Left hindlimb (tissue), 1 donor: ENCODE measurements at places on chromosomes 7 and 10.

GRCh38 chr10:87935290-87936141 is 72.1 kb downstream of the PTEN start:
- DNase-seq = no peak

- no peak for DNase-seq
Measured at GRCh38 chr7:102892631-102893278, 20.0 kb upstream of the LRRC17 start.

DNA sequence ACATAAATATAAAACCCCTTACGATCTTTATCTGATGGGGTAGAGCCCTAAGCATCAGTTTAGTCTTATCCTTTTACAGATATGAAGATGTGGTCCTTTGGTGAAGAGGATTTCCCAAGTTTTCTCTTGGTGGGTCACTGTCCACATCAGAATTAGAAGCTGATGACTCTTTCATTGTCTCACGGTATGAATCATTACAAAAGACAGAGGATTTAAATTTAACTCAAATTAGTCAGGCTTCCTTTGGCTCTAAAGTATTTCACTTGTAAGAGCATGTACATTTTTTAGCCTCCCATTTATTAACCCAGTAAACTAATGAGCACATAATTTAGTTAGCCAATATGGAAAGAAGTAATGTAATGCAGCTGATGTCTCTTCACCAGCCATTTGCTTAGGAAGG is 49.9 kb upstream of the TMEM26 start:
- DNase-seq = no peak

DNA sequence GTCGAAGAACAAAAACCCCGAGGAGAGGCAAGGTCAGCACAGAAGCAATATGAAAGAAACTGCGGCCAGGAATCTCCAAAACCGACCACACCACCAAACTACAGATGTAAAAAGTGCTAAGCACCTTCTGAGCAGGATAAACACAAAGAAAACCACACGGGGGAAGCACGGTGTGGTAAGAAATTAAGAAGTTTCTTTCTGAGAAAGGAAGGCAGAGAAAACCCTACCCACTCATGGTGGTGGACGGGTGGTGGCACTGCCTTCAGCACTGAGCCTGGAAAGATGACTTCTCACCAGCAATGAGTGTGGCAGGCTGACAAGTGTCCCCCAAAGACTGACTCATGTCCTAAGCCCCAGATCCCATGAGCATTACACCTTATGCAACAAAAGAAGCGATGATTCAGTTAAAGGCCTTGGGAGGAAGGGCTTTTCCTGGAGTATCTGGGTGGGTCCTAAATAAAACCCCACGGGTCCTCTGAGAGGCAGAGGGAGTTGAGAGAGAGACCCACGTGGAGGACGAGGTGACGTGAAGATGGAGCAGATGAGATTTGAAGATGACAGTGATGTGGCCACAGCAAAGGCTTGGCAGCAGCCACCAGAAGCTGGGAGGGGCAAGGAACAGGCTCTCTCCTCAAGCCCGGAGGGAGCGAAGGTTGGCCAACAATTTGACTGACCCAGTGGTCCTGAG is 124.9 kb downstream of the DLG5 start:
- DNase-seq = no peak

DNA sequence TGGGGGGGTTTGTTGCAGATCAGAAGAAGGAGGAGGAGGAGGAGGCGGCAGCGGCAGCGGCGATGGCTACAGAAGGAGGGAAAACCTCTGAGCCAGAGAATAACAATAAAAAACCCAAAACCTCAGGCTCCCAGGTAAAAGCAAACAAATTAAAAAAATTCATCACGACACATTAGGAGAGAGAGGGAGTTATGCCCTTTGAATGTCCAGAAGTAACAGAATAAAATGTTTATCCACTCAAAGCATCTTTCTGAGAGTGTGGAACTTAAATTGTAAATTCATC is 717 bp downstream of the SP4 start:
- DNase-seq = no peak

DNA sequence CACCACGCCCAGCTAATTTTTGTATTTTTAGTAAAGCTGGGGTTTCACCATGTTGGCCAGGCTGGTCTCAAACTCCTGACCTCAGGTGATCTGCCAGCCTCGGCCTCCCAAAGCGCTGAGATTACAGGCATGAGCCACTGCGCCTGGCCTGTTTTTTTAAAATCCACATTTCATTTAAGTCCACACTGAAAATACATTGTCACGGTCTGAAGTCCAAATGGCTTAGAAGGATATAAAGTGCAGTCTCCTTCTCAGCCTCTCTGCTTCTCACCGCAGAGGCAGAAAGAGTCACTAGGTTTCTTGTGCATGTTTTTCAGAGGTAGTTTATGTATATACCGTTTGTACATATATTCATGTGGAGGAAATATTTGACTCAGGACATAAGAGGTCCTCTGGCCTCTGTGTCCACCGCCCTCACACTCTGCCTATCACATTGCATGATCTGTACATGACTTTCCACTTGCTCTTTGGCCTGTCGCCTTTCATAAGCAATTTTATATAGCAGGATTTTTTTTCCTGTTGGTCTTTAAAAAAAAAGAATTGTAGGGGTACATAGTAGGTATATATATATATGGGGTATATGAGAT is 42.9 kb downstream of the BLNK start:
- no peak for DNase-seq

DNA sequence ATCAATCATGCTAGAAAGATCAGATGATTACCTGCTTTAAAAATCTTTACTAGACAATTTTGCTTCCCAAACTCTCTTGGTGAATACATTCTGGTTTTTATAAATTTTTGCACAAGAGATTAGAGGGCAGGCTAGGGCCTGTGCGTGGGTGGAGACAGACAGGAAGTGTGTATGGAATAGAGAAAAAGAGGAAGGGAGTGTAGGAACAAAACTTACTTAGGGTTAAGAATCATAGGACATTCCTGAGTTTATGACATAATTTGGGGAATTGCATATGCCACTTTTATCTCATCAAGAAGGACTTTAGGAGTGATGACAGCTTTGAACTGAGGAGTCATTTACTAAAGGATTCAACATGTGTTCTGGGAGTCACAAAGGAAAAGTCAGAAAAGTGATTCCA is 31.3 kb downstream of the LAMB1 start:
- no peak for DNase-seq

GRCh38 chr7:34242391-34242790 is 337.1 kb downstream of the BMPER start:
- no peak for DNase-seq

- no peak for DNase-seq
Measured at GRCh38 chr10:84665883-84666463, 337.6 kb downstream of the CCSER2 start.

DNA sequence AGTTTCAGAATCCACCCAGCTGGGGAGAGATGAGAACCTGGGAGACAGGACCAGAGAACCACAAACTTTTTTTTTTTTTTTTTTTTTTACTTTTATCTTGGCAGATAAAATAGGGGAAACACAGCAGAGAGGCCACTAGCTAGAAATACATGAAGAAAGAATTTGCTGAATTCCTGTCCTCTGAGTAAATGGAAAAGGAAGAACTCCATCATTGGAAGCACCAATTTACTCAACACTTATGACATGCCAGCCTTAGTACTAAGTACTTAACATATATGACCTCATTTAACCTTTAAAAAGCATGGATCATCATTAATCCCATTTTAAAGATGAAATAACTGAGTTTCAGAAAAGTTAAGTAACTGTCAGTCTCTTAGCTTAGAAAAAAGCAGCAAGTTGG is 343.0 kb upstream of the NPSR1 start:
- no peak for DNase-seq

DNA sequence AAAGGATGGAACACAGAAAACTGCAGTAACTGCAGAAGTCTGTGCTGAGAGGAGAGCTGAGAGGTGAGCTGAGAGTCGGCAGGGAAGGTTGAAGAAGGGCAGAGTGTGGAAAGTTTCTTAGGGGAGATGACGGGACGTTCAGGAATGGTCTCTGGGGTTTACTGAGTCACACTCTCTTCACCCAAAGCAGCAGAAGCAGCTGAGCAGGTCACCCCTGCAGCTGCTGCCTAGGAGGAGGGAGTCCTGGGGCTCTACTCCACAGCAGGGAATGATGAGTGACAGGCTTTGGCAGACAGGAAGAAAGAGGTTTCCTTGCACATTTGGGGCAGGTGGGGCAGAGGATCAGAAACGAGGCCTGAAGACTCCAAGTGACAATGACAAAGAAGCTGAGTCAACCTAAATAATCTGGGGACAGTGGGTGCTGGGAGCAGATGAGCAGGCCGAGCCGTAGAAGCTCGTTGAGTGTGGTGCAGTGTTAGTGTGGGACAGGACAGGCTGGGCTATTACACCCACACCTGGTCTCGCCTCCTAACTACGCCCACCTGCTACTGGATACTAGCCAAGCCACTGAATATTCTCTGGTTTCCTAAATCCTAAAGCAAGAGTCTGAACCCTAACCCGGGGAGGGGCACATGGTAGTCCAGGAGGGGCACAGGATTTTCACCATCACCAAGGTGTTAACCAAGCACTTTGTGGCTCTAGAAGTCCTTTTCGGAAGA is 24.9 kb downstream of the BEND7 start:
- DNase-seq = no peak

- no peak for DNase-seq
Measured at GRCh38 chr7:34530259-34530658, 127.8 kb upstream of the NPSR1 start.

DNA sequence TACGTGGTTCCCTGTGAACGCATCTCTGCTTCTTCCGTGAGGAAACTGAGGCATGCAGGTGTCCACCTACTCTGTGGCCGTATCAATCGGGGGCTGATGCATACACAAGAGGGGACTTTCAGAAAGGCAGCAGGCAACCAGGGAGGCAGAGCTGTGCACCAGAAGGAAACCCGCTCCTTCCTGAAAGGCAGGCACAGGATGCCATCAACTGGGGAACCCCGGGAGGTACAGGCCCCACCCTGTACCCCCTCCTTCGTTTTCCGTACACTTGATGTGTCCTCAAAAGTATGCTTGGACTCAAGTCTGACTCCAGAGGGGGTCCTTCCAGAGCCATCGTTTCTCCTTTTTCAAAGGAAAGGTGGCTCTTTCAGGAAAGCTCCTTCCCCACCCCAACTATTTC is 59.5 kb downstream of the ASB13 start:
- no peak for DNase-seq

DNA sequence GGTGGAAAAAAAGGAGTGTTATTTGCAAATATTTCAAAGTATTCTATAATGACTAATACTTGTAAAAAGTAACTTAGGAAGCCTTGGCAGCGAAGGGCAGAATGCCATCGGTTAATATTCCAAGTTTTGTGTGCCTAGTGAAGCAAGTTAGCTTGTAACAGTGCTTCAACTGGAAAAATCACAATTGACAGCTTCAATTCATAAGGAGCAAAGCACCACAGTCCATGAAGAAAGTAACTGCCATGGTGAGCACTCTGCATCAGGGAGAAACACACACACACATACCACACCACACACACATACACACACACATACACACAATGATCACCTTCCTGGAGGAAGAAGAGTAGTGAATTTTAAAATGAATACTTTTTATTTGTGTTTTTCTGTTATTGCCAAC is 298.3 kb downstream of the CNTNAP2 start:
- no peak for DNase-seq

DNA sequence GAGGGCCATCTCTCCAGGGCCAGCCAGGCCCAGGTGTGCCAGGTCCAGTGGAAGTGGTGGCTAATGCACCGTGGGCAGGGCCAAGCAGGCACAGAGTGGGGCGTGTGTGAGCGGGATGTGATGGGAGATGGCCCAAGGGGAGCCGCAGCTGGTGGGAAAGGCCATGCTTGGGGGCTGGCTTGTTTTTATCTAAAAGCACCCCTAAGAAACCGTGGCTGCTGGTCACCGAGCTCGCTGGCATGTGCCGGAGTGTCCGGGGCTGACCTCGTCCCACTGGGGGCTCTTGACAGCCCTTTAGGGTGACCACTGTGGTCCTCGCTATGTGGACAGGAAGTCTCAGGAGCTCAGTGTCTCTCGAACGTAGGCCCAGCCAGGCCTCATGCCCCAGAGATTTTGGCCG is 582.4 kb upstream of the FOXK1 start:
- DNase-seq = no peak

DNA sequence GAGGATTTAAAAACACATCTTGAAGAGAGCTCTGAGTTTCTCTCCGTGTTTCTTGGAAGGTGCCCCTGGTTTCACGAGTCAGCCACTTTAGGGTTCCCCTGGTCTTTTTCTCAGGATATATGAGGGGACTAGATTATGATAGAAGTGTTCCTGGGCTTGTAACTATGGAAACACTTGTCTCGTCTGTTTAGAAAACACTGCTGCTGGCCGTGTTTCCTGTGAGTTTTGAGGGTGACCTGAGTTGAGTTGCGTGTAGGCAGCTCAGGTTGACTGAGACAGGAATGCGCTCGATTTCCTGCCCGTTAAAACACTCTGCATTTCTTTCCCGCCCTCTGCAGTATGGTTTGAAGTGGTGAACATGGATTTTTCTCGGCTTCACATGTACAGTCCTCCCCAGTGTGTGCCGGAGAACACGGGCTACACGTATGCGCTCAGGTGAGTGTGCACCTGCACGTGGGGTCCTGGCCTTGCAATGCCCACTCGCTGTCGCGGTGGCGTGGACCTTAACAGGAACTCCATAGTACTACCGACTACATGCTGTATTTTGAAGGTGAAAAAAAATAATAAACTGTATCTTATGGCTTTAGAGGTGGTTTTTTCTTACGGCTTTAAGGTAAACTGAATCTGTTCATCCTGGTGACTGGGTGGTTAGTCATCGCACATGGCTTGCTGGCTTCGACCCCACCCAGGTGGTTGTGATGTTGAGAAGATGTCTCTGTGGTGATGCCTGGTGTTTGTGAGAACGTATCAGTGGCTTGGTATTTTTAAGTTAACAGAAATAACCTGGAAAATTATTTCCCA is at the start of gene SUN1:
TSS of gene SUN1 (plus strand) at position 310 of the 801 bp plus-strand sequence. CDS start at position 359, 49 bp downstream.
- no peak for DNase-seq

GRCh38 chr7:98420966-98421612 is 20.2 kb upstream of the BAIAP2L1 start:
- DNase-seq = no peak

- DNase-seq = peak; percentile 72
Measured at GRCh38 chr7:142853739-142854371, 1.0 kb upstream of the EPHB6 start.

GRCh38 chr7:141165521-141165920 is 91.7 kb downstream of the TMEM178B start:
- DNase-seq = no peak

- no peak for DNase-seq
Measured at GRCh38 chr7:104241538-104242209, 33.9 kb upstream of the ORC5 start.

- DNase-seq = no peak
Measured at GRCh38 chr10:34254596-34254995, 560.5 kb downstream of the PARD3 start.

DNA sequence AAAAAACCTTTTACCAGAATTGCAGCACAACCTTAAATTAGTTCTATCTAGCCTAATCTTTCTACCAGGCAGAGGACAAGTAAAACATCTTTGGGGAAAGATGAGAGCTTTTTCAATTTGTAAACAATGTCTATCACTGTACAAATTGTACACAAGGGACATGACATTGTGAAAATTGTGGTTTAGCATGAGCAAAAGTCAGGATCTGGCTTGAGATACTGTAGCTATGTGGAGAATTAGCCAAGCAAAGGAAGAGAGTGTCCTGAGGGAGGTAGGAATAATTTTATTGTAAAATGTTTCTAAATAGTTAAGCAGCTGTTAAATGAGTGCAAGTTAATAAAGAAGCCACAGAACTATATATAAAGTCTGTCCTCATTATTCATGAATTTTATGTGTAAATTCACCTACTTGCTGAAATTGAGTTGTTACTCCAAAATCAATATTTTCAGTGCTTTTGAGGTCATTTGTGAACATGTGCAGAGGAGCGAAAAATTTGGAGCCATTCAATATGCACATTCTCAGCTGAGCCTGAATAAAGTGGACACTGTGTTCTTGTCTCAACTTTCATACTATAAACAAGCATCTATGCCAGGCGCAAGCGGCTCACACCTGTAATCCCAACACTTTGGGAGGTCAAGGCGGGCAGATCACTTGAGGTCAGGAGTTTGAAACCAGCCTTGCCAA is 42.8 kb upstream of the POM121L12 start:
- no peak for DNase-seq
